ENCODE measurements at places on chromosomes 16 and 17.

DNA sequence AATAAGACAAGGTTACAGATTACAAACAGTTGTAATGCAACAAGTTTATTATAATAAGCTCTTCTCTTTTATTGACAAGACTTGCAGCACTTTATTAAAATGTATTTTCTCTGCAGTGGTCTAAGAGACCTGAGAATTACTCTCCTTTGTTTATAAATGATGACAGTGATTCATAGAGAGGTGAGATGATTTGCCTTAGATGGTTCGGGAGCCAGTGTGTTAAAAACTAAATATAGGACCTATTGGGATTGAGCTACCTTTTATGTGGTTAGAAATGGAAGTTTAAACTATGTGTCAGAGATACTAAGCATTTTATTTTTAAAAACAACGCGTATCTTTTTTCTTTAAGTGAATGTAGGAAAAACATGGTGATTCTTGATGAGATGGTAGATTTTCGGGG lies 2.9 kb upstream of the KRTAP3-3 start:
- no peak for DNase-seq

- DNase-seq, result no peak
Observed at GRCh38 chr17:11922638-11923037, 74.6 kb downstream of the ZNF18 start.

DNA sequence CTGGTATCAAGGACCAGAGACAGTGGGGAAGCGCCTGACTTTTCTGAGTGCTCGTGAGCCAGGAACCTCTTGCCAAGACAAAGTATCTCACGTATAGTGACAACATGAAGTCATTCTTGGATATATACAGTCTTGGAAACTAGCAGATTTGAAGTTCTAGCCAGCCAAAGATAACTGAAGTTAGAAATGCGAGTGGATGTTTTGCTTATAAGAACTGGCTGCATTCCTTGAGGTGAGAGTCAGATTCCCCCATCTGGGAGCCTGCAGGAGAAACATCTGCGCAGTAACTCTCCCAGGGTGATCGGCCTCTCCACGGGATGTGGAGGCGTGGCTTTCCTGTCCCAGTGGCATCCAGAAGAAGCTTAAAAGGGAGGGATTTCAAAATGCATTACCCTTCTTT lies 89.8 kb downstream of the SHISA6 start:
- no peak for DNase-seq

- no peak for DNase-seq
Observed at GRCh38 chr17:77944390-77945222, 13.9 kb upstream of the TNRC6C start.

DNA sequence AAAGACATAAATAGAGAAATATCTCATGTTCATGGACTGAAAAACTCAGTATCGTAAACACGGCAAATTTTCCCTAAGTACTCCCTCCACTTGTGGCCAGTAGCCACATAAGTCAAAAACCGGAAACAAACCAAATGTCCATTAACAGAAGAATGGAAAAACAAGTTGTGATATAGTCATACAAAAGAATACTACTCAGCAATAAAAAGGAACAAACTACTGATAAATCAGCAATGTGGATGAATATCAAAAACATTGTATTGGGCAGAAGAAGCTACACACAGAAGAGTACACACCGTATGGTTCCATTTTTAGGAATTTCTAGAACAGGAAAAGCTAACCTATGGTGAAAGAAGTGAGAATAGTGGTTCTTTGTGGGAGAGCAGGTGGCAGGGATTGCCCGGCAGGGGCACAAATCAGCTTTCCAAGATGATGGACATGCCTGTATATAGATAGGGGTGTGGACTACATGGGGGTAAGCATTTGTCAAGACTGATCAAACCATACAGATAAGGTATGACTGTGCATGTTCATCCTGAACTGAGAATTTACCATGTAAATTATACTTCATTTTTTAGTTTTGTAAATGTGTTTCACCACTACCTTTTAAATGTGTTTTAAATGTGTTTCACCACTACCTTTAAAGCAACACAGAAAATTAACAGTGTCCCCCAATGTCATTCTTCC lies 172.8 kb upstream of the CDH5 start:
- no peak for DNase-seq

GRCh38 chr16:57824888-57825287 lies 22.6 kb upstream of the KIFC3 start:
- no peak for DNase-seq

DNA sequence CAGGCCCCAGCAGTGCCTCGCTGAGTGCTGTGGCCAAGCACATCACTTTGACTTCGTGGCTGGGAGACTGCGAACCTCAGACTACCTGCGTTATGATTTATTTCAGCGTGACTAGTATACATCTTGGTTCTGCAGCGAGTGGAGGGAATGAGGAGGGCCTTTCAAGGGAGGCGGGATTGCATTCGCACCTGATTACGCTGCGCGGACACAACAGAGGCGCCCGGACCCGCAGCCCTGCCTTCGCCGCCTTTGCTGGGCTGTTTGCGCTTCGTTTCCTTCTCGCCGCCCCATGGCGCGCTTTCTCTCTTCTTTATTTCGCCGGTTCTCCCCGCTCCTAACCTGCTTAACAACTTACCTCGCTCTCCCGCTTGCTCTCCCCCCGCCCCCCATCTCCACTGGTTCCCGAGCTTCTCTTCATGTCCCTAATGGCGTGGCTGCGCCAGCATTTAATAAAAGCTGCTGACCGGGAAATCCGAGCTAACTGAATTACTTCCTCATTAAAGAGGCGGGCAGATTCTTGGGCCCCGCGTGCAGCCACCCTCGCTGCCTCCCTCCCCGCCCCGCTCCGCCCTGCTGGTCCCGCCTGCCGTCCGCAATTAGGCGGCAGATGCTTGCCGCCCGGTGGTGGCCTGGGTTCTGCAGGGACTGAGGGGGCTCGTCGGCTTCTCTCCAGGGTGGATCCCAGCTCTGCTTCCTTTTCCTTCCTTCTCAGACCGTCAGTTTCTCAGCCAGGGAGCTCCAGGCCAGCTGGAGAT lies 257.6 kb upstream of the SDK2 start:
- DNase-seq, result peak; percentile 68

DNA sequence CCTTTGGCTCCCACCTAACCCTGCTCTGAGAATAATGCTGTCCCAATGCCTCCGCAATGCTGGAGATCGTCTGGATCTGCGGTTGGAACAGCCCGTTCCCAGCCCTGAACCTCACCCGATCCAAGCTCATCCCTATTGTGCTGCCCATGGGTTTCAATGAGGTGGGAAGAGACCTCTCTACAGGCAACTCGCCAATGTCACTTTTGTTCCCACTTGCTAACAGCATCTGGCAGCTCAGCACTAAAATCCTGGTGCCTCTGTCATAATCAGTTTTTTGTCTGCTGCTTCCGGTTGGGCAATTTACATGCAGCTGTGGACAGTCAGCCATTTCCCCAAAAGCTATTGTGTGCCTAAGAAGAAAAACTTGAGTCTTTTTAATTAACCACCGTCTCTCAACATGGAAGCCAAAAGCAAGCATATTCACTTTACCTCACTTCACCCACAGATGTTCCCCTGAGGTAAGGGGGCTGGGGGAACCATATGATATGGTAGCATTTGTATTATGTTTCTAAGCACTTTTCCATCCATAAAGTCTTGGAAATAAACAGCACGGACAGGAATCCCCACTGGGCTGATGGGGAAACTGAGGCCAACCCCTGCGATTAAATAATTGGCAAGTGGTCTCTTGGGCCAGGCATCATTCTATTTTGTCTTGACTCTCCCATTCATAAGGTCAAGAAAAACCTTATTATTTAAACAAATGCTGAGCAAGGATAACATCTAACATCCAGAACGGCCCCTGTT lies 159.2 kb upstream of the CDH5 start:
- DNase-seq, result no peak

DNA sequence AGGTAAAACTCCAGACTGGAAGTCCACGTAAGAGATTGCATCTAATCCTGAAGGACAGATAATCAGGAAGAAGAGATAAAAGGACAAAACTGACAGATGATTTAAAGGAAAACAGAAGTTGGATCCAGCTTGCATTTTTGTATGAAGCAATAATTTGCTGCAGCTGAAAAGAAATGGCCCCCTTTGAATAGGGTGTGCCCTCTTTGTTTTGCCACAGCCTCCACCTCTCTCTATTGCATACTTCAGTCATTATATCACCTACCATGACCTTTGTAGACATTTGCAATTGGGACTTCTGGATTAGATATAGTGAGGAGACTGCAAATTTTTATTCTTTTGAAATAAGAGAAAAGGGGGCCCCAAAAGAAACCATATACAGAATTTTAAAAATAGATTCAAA lies 8.1 kb downstream of the NOG start:
- no peak for DNase-seq

GRCh38 chr17:48596000-48596734 lies 2.6 kb upstream of the HOXB5 start:
- DNase-seq, result peak; percentile 82

- peak; percentile 2 for DNase-seq
Observed at GRCh38 chr17:77371117-77371887, 230.5 kb downstream of the SEC14L1 start.

DNA sequence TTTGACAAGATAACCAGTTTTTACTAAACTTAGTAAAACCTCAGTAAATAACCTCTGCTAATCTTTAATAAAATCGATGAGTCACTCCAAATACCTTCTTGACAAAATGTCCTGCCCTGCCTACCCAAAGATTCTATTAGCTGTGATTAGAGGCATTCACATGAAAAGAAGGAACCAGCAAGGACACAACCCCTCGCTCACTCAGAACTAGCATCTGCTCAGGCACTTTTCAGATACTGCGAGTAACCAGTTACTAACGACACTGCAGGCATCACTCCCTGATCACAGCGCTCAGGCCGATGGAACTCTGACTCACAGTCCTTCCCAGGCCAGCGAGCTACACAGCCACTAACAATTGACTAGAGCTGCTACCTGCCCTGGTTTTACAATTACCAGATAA lies 24.3 kb downstream of the PELP1 start:
- DNase-seq, result no peak

DNA sequence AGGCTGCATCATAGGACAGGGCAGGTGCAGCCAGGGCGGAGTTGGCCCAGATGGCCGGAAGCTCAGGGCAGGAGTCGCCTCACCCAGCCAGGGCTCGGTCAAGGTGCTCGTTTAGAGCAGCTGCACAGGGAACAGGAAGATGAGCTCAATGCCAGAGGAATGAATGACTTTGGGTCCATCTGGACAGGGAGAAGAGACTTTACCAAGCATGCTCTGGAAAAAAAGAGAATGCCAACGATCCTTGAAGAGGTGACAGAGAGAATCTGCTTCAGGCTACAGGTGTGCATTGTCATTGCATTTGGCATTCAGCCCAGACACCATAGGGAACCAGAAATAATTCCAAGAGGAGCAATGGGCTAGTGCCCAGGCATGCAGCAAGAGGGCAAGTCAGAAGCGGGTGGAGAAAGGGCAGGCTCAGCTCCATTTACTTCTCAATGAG lies 6.7 kb upstream of the MPP3 start:
- no peak for DNase-seq

GRCh38 chr16:27700304-27700995 lies 150.5 kb downstream of the KATNIP start:
- no peak for DNase-seq

DNA sequence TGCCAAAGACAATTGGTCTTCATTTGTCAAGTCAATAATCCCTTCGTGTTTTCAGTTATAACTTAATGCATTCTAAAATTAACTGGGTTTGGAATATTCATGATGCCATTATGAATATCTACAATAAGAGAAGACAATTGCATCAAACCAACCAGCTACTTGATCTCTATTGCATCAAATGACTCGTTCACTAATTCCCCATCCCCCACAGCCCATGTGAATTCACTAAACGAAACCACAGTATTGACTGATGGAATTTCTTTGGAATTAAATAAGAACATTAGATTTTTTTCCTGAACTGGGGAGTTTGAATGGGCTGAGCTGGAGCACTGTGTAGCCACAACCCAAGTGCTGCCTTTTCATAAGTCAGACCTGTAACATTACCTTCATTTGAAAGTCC lies 65.3 kb downstream of the HS3ST3B1 start:
- no peak for DNase-seq

DNA sequence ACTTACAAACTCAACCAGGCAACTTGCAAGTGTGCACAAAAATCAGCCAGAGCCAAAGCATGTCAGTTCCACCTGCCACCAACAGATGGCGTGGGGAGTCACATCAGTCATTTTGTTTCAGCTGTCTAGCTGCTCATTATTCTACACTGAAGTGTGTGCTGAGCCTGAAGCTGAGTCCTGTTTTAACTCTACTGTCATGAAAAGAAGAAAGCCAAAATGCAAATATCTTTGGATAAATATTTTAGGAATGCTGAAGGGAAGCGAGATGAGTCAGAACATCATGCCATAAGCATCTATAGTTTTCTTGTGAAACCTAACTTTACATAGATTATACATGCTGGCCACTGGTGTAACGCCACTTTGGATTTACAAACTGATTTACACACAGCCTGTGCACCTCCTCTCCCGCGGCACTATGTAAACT lies 172.6 kb downstream of the CDK5R1 start:
- DNase-seq, result peak; percentile 49

- no peak for DNase-seq
Observed at GRCh38 chr17:8324923-8325322, 14.7 kb upstream of the ODF4 start.

DNA sequence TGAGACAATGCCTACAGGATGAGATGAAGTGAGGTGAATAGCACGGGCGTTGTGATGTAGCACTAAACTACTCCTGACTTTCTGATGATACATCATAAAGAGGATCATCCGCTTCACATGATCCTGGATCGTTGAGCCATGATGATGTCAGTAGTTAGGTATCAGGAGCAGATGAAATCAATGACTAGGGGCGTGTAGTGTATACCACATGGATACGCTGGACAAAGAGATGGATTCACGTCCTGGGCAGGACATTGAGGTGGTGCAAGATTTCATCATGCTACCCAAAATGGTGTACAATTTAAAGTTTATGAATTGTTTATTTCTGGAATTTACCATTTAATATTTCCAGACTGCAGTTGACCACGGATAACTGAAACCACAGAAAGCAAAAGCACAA lies 156.6 kb downstream of the ANKFN1 start:
- no peak for DNase-seq

DNA sequence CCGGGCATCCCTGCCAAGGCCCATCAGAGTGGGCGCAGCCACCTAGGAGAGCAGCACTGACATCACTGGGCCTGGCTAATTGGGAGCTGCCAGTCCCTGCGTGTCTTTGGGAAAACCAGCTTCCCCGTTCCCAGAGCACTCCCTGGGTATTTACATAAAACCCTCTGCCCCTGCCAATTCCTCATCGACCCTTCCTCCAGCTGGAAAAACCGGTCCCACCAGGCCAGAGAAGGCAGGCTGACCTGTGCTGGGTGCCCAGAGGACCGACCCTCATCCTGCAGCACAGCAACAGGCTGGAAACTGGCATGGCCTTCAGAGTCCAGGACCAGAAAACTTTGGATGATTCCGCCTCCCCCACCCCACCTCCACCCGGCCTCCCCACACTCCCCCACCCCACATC lies 8.2 kb upstream of the FOXN1 start:
- DNase-seq, result no peak

- no peak for DNase-seq
Observed at GRCh38 chr16:68754084-68754792, 17.1 kb downstream of the CDH1 start.

Data from right kidney (tissue), 9 donors.